ENCODE measurements at places on chromosomes 1 and 21.
A peak's percentile ranks its signal among the peaks of the same experiment; 100 is the strongest.

GRCh38 chr1:202844935-202845334, 34.2 kb downstream of the PCAT6 start:
- DNase-seq = no peak

- no peak for DNase-seq
Measured at GRCh38 chr1:83500987-83501591, 497.8 kb downstream of the TTLL7 start.

- DNase-seq = no peak
Measured at GRCh38 chr1:108592030-108592759, 32.3 kb downstream of the EEIG2 start.

DNA sequence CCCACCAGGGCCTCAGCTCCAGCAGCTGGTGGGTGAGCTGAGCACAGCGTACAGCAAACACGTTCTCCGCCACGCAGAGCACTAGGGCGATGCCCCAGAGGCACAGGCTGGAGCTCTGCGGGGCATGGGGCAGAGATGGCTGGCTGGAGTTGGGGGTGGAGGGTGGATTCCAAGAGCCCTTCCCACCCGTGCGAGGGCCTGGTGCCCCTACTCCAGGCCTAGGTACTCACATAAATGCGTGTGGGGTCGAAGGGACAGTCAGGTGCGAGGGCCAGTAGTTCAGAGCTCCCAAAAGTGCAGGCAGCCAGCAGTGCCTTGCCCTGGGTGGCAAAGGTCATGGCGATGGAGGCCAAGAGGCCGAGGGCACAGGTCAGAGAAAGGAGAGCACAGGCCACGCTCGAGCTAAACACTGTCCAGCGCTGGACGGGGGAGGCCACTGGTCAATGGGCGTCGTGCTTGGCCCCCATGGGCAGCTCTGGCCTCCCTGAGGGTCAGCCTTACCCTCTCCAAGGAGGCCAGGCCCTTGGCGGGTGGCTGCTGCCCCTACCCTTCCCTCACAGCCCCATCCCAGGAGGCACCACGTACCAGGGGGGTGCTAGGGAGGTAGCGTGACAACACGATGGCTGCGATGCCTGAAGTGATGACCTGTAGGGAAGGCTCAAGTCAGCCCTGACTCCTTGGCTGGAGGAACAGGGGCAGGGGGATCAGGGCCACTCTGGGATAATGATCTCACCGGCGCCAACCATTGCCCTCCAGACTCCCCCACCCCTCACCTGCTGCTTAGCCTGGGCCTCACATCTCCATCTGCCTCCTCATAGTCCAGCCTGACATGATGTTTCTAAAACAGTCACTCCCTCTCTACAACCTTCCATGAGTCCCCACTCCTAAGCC, 5.6 kb downstream of the TMEM54 start:
- DNase-seq = no peak

DNA sequence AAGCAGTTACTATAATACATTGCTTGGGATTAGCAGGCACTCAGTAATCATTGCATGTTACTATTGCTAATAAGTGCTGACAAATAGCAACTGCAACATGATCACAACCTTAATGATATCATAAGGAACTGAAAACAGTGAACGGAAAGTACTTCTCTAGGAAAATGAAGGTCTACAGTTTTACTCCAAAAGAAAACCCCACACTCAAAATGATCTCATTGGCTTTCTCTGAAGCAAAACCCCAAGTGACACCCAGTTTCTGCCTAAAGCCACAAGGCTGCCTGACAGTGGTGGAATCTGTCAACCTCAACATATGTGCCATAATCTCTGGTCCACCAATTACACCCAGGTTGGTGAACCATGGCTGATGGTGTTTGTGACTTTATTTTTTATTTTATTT, 137.6 kb downstream of the PTGER3 start:
- DNase-seq = no peak

- DNase-seq = no peak
Measured at GRCh38 chr1:226651041-226651731, 87.9 kb downstream of the ITPKB start.

DNA sequence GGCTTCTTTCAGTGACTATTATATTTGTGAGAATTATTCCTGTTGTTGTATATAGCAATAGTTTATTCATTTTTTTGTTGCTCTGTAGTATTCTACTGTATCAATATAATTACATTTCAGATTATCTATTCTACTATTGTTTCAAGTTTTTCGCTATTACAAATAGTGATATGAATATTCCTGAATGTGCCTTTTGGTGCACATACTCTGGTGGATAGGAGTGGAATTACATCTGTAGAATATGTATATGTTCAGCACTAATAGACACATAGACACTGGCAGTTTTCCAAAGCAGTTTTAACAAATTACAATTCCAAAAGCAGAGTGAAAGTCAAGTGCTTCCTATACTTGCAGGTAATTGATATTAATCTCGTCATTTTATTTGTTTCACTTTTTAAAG, 696.2 kb upstream of the PRMT6 start:
- DNase-seq = no peak

DNA sequence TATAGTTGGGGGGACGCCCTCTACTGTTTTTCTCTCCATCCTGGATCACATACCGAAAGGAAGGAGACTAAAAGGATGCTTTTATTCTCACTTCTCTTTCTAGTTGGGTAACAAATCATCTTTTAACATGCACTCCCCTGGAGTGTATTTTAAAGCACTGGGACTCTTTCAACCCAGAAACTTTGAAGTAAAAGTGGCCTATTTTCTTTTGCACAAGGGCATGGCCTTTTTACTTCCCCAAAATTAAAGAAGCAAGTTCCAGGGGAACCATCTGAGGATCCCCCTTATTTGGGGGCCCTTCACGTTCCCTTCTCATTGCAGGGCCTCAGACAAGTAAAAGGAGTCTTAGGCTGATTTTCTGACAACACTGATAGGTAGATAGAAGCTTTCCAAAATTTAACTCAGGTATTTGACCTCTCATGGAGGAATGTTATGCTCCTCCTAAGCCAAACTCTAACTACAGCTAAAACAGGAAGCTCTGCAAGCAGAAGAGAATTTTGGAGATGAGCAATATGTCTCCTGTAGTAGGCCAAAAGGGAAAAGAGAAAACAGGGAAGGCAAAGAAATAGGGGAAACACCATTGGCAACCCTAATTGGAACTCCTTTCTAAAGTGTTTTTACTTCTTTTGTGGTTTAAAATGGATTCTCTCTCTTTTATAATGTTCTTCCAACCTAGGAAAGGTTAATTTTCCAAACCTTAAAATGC, 8.9 kb upstream of the CD46 start:
- DNase-seq = no peak

GRCh38 chr1:35706846-35707600, 11.7 kb downstream of the C1orf216 start:
- DNase-seq = no peak

DNA sequence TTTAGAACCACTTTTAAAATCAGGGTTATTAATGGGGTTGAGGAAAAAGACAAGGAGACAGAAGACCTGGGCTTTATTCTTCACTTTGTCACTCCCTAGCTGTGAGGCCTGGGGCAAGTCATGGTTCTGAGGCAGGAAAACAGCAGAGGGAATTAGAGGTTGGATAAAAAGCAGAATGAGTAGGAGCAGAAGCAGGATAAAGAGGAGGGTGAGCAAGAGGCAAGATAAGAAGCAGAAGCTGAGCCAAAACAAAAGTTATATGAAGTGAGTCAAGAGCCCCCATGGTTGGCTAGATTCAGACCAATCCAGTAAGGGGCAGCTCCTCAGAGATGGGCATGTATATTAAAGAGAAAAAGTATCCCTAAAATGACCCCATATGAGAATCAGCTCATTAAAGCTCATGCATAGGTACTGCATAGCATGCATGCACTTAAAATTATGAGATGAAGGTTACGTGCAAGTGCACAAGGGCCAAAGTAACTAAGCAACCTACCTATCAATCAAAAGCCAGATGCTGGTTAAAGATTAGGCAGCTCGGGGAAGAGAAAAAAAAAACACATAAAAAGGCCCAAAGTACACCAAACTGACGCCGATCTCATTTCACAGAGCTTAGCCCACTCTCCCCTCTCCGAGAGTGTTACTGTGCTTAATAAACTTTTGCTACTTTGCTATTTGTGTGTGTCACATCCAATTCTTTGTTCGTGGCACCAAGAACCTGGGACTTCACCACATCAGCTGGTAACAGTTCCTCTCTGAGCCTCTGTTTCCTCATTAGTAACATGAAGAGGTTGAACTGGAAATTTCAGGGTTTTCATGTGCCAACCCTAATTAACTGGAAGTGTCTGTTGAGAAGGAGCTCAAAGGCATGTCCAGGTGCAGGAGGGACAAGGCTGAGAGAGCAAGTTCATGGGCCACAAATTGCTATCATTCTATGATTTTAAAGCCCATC, 2.2 kb downstream of the AVPR1B start:
- DNase-seq = no peak

DNA sequence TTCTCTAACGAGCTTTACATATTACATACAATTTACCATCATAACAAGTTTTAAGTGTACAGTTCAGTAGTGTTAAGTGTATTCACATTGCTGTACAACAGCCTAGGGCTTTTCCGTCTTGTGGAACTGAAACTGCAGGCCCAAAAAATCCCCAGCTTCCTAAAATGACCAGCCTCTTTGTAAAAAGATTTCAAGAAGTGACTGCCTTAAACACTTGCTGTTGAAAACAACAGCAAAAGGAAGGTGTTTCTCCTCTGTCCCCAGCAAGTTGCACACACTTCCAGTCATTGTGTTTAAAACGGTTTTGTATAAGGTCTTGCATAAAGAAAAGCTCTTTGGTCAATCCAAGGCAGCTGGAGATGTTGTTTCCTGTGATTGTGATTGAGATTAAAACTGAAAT, 16.0 kb upstream of the GBP1 start:
- no peak for DNase-seq

DNA sequence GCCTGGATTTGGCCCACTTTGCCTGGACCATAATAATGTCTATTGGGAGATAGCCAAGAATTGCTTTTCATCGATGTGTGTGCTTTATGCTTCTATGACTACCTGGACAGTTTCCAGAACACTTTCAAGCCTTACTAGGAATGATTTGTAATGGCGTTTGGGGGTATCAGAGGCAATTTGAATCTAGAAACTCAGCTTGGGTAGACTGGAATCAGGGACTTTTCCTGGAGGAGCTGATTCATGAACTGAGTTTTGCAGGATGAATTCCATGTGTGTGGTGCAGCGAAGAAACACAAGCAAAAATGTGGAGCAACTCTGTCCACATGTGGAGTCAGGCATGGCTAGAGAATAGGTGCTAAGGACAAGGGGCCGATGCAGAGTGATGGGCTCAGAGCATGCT, 11.9 kb upstream of the TMEM61 start:
- no peak for DNase-seq

DNA sequence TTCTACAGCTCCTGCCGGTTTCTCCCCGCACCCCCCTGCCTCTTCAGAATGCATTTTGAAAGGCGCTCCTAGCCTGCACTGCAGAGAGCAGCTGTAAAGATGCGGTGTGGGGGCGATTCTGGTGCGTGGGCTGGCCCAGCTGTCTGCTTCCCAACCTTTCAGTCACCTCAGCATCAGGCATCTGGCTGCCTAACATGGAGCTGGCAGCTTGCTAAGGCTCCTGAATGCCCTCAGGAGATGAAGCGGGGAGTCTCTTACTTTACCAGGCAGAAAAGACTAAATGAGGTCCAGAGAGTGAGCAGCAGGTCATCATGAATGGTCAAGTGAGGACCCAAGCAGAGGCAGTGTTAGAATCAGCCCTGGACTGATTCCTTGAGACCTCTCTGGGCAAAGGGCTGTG, 8.7 kb downstream of the IER5 start:
- DNase-seq = no peak

GRCh38 chr1:178121883-178122282, 28.0 kb downstream of the RASAL2 start:
- DNase-seq = no peak

DNA sequence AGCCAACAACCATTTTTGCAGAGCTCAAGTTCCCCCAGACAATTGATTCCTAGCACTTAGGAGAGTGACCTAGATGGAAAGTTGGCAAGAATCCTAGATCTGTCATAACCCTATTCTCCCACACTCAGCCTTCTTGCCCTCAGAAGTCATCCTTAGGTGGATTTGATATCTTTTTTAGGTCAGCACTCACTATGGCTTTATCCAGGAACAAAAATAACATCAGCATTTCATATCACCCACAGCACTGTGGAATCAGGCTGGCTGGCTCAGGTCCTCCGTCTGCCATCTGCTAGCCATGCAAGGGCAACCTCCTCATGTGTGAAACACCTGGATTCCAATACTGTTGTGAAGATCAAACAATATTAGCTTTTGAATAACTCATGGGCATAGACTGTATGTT, 6.0 kb downstream of the DPT start:
- DNase-seq = no peak

DNA sequence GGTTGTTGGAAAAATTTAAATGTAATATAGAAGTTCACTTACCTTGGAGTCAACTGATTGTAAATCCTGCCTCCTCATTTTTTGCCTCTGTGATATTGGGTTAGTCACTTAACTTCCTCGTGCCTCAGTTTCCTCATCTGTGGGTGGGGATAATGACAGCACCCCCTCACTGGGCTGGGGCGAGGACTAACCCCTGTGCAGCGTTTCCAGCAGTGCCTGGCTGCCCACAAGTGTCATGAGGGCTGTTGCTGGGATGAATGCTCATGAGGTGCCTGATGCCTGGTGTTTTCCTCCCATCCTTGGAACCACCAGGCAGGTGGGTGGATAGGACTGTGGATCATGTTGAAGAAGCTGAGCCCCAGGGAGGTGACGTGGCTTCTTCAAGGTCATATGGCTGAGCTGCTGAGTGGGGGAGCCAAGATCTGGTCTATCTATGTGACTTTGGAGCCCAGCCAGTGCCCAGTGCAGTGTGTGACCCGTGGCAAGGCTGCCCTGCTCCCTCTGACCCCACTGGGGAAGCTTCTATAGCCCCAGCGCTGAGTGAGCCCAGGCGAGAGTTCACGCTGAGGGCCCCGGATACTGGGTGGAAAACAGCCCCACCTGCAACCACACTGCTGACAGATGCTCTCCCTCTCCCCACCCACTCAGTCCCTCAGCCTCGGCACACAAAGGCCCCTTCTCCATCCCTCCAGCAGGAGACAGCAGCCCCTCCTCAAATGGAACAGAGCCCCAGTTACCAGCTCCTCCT, 446.0 kb downstream of the PTPRU start:
- DNase-seq = peak; percentile 47

GRCh38 chr21:38664315-38664714, 141.4 kb upstream of the ETS2 start:
- DNase-seq = no peak

GRCh38 chr1:222286011-222286410, 261.9 kb downstream of the HHIPL2 start:
- no peak for DNase-seq

DNA sequence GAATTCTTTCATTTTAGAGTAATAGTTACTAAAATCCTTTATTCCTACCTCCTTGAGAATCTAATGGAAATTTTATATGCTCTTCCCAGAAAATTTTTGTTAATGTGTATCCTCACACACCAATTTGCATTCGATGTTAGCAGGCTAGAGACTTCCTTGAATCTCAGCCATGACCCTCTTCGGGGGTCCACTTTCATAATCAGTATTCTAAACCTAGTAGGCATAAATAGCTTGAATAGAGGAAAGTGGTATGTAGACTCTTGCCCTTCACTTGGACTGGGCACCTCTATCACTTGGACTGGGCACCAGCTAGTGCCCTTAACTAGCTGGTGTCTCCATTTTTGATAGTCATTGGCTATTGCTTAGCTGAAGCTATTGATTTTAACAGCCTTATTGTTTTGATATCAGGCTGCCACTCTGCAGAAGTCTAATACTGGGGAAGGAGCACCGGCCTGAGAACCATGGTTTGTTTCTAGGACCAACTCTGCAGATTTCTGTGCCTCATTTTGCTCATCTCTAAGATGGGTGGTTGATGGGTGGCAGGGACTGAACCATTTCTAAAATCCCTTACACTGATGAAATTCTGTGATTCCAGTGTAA, 42.8 kb downstream of the MRPL39 start:
- no peak for DNase-seq
